ENCODE measurements at places on chromosomes 6 and 20.

- DNase-seq: no peak
Observed at GRCh38 chr20:9501473-9501872, 12.9 kb upstream of the LAMP5 start.

DNA sequence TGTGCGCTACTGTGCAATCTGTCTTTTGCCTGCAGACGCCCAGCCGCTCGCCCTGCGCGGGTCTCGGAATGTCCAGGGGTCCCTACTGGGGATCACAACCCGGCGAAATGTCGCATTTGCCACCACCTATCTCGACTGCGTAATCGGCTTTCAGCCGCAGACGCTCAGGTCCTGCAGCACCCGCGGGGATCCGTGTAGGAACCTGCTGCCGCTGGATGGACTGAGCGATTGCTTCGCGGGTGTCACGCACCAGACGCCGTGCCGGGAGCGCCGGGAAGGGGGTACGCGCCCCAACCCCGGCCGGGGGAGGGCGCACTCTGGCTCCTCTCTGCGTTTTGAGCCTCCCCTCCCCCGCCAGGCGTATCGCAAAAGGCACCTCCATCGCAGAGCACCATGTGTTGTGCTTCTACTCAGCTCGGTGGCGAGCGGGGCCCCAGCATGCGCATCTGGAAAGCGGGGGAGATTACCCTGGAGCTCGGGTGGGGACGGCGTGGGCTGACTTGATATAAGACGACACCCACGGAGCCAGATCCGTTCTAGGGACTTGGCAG is 747 bp upstream of the PTPRA start:
- peak; percentile 74 for DNase-seq

- no peak for DNase-seq
Observed at GRCh38 chr20:15708984-15709598, 864.2 kb downstream of the KIF16B start.

GRCh38 chr6:39917981-39918380 is 16.3 kb downstream of the MOCS1 start:
- no peak for DNase-seq

DNA sequence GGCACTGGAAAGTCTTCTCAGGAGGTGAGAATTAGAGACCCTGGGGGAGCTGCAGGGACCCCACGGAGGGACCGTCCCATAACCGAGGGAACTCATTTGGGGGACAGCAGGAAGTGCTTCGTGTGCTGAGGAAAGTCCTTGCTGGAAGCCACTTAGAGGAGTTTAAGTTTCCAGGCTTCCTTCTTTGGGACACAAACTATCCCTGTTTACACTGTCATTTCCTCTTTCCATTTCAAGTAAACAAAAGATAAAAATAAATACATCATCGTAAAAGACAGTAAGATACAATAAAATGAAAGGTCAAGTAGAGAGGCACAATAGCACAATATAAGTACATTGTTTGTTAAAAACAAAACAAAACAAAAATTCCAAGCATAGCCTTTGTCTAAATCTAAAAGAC is 101.2 kb downstream of the TTLL2 start:
- DNase-seq: no peak

DNA sequence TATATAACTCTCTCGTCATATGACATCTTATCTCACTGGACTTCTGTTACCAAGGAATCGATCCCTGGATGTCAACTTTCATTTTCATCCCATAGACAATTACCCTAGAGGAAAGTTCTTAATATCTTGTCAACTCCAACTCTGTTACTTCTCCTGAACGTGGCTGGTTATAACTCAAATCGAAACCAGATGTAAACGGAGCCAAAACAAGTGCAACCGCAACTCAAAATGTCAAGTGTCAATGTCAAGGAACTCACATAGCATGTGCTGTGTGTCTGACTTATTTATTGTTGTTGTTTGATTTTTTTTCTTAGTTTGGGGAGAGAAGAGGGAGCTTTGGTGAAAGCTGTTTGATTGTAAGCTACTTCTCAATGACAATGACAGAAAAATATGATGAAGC is 108.6 kb downstream of the VIP start:
- DNase-seq: no peak

GRCh38 chr20:54132612-54133433 is 41.0 kb downstream of the CYP24A1 start:
- no peak for DNase-seq

DNA sequence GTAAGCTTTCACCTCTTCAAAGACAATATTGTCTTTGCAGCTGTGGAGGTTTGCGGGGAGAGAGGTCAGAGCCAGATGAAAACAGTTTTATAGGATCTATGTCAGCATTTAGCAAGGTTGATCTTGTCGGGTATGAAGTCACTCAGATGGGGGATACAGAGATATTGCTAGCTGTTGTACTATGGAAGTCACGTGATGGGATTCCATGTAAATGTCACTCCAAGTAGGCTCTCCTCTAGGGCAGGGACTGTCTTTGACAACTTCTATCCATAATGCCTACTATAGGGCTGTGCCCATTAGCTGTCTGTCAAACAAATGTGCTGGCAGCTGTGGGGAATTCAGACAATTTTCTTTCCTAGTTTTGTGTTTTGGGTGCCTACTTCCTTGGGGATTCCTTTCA is 54.8 kb downstream of the HECA start:
- DNase-seq: no peak

DNA sequence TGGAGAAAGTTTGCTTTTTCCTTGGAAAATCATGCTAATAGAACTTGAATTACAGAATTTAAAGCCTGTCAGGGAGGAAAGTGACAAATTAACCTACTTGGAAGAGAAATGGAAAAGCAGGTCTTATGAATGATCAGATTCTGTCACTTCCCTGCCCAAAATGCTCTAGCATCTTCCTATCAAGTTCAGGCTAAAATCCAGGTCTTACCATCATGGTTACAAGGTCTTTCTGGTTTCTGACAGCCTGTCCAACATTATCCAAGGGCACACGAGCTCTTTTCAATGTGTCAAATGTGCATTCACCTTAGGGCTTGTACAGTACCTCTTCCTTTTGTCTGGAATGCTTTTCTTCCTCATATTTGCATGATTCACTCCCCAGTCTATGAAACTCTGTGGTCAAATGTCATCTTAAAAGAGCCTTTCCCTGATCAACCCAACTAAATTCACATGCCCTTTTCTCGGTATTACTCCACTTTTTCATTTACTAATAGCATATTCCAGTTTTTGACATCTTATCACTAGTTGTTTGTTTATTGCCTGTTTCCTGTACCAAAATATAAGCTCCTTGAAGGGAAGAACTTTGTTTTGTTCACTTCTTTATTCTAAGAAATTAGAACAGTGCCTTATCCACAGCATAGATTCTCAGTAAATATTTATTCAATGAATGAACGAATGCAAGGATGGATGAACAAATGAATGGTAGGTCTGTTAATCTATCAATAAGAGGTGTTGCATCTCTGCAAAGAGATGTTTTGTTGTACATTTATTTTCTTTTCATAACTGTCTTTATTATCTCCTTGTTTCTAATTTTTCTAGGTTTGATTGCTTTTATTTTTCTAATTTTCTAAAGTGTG is 139.5 kb downstream of the BCAS1 start:
- no peak for DNase-seq

DNA sequence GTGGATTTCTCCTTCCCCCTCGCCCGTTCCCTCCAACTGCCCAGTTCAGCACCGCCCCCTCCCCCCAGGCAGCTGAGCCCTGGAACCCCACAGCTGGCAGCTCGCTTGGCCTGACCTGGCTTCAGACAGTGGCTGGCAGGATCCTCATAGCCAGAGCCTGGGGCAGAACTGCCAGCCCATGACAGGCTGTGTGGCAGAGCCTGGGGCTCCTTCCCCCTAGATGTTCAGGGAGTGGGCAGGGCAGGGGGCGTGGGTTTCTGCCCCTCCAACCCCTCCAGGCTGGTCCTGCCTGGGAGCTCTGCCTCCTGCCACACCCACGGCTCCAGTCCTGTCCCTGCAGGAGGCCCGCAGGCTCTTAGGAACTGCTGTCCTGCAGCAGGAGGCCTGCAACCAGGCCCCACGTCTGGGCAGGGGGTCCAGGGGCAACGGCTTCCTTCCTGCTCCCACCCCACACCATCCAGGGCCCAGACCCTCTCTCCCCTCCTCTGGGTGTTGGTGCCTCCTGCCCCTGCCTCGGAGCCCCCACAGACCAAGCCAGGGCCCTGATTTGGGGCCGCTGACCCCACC is 9.6 kb upstream of the KCNQ2 start:
- DNase-seq: no peak

- DNase-seq: no peak
Observed at GRCh38 chr20:8213270-8213669, 81.2 kb downstream of the PLCB1 start.

DNA sequence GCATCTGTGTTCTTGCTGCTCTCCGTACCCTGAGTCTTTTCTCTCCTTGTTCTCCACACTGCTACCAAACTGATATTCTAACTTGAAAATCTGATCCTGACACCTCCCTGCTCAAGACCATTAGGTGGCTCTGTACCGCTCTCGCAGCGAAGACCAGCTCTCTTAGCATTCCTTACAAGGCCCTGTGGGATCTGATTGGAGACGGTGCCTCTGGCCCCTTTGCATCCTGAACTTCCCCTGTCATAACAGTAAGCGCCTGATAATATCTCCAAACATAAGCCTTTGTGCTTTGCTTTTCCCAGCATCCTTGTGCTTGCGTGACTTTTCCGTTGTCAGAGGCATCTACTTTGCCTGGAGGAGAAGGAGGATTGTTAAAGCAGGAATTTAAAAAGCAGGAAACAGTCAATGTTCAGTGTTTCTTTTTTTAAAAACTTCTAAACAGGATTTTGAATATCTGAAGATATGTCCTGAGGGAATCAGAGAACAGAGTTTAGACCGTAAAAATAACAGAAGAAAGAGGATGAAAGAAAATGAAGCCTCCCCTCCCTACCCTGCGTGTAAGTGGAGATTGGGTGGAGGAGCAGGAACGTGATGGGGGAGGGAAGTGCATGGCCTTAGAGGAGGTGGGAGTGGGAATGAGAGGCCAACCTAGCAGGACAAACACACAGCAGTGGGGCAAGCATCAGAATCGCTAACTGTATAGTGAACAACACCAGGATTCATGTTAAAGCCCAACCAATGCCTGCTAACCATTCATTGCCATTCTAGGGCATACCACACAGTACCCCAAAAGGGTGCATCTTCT is 89.2 kb upstream of the STMND1 start:
- no peak for DNase-seq

DNA sequence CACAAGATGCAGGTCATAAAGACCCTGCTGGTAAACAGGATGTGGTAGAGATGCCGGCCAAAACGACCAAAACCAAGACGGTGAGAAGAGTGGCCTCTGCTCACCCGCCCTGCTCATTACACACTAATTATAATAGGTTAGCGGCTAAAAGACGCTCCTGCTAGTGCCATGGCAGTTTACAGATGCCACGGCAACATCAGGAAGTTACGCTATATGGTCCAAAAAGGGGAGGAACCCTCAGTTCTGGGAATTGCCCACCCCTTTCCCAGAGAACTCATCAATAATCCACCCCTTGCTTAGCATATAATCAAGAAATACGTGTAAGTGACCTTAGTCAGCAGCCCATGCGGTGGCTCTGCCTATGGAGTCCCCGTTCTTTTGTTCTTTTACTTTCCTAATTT is 17.6 kb downstream of the BHLHE23 start:
- DNase-seq: no peak

- no peak for DNase-seq
Observed at GRCh38 chr6:25334793-25335192, 55.6 kb downstream of the CARMIL1 start.

GRCh38 chr20:26163890-26164289 is 467.2 kb upstream of the ZNF337 start:
- DNase-seq: no peak

DNA sequence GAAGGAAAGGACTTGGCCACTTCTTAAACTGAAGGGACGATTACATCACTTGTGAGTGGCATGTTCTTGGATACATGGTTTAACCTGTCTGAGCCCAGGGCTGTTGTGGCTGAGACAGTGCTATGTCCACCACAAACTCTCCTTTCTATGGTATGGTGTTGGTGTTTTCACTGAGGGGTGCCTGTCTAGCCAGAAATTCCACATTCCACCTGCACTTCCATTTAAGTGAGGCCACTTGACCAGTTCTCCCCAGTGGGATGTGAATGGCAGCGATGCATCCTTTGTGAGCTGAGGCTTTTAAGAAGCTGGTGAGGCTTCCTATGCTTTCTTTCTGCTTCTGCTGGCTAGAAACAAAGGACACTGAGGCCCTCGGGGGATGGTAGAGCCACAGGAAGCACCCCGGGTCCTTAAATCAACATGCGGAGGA is 151.4 kb upstream of the CHD6 start:
- no peak for DNase-seq

DNA sequence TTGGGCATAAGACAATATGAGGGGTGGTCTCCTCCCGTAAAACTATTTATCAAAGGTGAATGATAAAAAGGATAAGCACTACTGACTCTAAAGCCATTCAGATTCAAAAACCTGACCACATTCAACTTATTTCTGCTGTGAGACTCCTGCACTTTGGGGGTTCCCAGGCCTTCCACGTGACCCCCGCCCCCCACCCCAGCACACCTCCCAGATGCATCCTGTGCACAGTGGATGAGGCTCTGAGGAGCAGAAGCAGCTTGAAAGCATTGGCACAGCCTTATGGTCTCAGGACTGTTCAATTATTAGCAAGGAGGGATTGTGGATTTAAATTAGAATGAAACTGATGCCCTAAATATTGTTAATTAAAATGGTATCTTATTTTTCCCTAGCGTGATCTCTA is 55.1 kb upstream of the SAMD5 start:
- DNase-seq: no peak

- DNase-seq: no peak
Observed at GRCh38 chr6:15897063-15897876, 231.6 kb upstream of the MYLIP start.

Measured in activated CD4-positive, alpha-beta T cell treated with anti-CD3 and anti-CD28 coated beads, Interleukin-2, amount 50 U/mL, for 4 hours (primary cell).